ENCODE measurements at places on chromosomes 5 and 9.

DNA sequence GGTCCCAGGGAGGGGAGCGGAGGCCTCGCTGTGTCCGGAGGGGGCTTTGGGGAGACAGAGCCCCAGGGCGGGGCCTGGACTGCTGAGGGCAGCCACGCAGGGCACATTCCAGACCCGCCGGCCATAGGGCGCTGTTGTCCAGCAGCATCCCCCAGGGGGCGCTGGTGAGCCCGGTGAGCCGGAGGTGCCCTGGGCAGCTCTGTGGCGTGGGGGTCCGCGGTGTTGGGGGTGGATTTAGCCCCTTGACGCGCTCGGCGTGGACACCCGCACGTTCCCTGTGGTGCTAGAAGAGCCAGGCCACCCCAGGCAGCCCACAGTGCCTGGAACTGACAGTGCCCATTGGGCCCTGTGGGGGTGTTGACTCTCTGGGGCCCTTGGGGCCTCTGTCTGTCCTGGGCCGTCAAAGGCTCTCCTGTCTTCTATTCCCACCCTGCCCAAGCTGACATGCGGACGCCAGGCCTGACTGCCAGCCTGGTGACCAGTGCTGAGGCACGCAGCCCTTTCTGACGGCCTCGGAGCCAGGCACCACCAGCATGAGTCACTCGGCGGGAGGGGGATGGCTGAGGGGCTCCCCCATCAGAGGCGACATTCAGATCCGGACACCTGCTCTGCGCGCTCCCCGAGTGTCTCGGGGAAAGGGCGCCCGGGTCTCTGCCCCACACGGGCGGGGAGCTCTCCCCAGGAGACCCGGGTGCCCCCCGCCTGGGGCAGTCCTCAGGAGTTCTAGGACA is 23.9 kb downstream of the TPPP start:
- H3K36me3 ChIP-seq = peaks cover 16% of the 10 kb centered on the region
- no peak overlapping the region for H3K27ac ChIP-seq
- peaks cover 23% of the 10 kb centered on the region for H3K4me1 ChIP-seq
- H3K27me3 ChIP-seq = no peaks in the 10 kb centered on the region
- DNase-seq = peak; percentile 45

DNA sequence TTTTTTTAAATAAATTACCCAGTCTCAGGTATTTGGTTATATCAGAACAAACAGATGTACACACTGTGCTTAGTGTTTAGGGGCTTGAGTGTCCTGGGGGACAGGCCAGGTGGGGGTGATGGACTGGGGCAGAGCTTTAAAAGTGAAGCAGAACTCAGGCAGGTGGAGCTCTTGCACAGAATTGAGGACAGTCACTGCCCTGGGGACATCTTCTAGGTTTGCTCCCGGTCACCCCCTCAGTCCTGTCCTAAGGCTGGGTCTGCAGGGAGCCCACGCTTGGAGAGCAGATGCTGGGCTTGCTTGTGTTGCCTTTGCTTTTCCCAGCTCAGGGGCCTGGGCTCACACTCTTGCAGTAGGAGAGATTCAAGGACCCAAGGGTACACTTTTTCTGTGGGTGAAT is 10.8 kb downstream of the GADD45G start:
- DNase-seq = no peak
- H3K27ac ChIP-seq = no peak overlapping the region
- H3K4me1 ChIP-seq = no peaks in the 10 kb centered on the region
- H3K36me3 ChIP-seq = no peaks in the 10 kb centered on the region
- peaks cover 43% of the 10 kb centered on the region for H3K27me3 ChIP-seq

DNA sequence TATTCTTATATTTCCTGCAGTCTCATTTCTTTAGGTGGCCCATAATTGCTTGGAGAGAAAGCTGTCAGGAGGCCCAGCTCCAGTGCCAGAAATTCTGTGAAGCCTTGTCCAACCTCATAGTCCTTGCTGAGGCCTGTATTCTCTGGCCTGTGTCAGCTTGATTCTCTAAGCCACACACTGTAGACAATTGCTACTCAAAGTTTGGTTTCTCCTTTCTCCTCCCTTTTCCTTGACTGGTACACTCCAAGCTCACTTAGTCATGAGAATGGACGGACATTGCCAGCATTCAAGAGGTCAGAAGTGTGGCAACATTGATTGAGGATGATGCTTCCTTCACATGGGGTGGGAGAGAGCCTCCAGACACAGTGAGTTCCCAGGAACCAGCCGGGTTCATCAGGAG is 71.3 kb upstream of the CXCL14 start:
- H3K4me1 ChIP-seq = no peaks in the 10 kb centered on the region
- H3K27ac ChIP-seq = no peak overlapping the region
- H3K27me3 ChIP-seq = peaks cover 29% of the 10 kb centered on the region

DNA sequence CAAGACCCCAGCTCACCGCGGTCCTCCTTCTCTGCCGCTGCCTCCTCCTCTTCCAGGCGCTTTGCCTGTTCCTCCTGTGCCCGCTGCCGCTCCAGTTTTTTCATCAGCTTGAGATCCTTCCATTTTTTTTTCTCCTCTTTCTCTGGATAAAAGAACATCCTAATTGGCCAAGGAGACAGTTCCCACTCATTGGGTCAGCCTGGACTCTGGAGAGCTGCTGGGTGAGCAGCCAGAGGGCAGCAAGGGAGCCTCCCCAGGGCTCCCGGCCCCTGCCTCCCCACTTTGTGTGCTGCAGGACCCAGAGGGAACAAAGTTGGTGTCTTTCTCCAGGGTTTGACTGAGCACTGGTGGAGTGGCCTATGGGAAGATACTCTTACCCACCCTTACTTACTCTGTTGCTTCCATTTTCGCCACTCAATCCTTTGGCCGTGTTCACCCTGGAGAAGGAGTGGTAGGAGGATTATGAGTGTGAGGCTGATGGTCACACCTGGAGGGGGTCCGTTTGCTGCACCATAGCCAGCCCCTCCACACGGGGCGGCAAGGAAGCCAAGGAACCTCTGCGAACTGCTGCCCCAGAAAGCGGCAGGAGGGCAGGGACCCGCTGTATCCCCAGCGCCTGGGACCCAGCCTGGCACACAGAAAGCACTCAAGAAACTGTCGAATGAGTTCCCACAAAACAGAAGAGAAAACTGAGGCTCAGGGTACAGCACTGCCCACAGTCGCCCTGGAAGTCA is 708 bp downstream of the SPOUT1 start:
- H3K27ac ChIP-seq = peak overlapping the region; percentile 93
- H3K4me1 ChIP-seq = peaks cover 20% of the 10 kb centered on the region
- no peaks in the 10 kb centered on the region for H3K27me3 ChIP-seq
- H3K36me3 ChIP-seq = peaks cover 14% of the 10 kb centered on the region
- H3K4me3 ChIP-seq = peak overlapping the region; percentile 97

- H3K36me3 ChIP-seq = no peaks in the 10 kb centered on the region
- H3K27me3 ChIP-seq = no peaks in the 10 kb centered on the region
- no peaks in the 10 kb centered on the region for H3K4me1 ChIP-seq
- no peak overlapping the region for H3K4me3 ChIP-seq
- no peak for DNase-seq
Measured at GRCh38 chr9:13444245-13445102, 165.0 kb upstream of the MPDZ start.

GRCh38 chr9:88750832-88751360 is 215.9 kb downstream of the NXNL2 start:
- H3K4me3 ChIP-seq = no peak overlapping the region
- H3K27ac ChIP-seq = no peak overlapping the region
- H3K36me3 ChIP-seq = no peaks in the 10 kb centered on the region
- no peaks in the 10 kb centered on the region for H3K4me1 ChIP-seq
- no peaks in the 10 kb centered on the region for H3K27me3 ChIP-seq

DNA sequence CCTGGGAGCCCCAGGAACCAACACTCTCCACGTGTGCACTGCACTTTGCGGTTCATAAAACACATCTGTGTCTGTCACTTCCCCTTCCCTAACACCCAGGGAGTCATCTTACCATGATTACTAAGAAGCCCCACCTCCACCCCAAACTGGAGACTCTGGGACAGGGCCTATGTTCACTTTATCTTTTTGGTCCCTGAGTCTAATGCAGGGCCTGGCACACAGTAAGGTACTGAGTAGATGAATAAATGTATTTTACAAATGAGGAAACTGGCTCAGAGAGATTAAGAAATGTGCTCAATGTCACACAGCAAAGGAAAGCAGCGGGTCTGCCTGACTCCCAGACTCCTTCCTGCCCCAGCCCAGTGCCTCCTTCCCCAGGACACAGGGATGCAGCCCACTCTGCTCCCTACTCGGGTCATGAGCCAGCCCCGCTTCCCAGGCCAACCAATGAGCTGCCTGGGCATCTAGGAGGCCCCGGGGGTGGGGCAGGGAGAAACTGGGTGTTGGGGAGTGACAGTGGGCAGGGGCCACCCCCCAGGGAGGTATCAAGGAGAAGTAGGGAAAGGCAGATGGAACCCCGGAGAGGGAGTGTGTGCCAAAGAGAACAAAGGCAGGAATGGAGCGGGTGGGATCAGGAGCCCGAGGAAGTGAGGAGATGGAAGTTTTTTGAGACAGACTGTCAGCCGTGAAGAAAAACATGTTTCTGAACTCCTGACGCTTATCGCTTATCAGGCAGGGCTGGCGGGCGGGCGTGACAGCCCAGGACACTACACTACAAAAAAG is 30.5 kb downstream of the SHB start:
- no peaks in the 10 kb centered on the region for H3K4me1 ChIP-seq
- no peak overlapping the region for H3K4me3 ChIP-seq
- no peak overlapping the region for H3K27ac ChIP-seq
- H3K36me3 ChIP-seq = no peaks in the 10 kb centered on the region

- DNase-seq = peak; percentile 69
- H3K4me3 ChIP-seq = peak overlapping the region; percentile 54
Measured at GRCh38 chr9:105127863-105128220, 116.6 kb upstream of the SLC44A1 start.

DNA sequence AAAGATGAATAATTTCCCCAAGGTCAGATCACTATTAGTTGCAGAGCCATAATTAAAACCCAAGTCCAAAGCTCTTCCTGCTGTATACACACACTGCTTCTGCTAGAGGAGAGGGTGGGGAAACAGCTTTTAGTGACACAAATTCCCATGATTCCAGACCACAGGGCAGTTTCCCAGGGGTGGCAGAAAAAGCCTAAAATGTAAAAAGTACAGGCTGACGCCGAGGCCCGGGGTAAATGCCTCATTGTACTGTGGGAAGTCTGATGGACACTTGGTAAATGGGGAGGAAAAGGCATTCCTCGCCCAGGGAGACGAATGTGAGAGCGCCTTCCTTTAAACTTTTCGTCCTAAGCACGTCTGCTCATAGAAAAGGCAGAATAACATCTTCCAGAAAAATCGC is 65.7 kb downstream of the DENND1A start:
- H3K36me3 ChIP-seq = no peaks in the 10 kb centered on the region
- H3K27me3 ChIP-seq = no peaks in the 10 kb centered on the region
- peaks cover 12% of the 10 kb centered on the region for H3K4me1 ChIP-seq
- no peak for DNase-seq
- no peak overlapping the region for H3K27ac ChIP-seq
- H3K4me3 ChIP-seq = no peak overlapping the region

DNA sequence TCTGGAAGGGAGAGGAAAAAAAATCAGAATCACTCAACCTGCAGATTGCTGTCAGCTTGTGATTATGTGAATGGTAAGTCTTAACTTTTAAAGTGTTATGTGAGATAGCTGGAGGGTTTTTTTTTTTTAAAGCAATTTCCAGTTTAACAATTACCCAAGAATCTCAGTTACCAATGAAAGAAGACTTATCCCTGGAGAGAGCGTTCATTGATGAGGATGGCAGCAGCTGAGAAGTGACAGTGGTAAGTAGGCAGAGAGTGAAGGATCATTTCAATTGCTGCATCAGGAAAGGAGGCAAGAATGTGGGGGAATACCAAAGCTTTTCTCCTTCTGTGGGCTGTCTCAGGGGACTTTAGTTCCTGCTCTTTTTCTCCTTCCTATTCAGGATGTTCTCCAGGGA is 370.2 kb upstream of the C9orf72 start:
- no peak for DNase-seq
- no peak overlapping the region for H3K4me3 ChIP-seq
- no peak overlapping the region for H3K27ac ChIP-seq
- H3K36me3 ChIP-seq = no peaks in the 10 kb centered on the region

DNA sequence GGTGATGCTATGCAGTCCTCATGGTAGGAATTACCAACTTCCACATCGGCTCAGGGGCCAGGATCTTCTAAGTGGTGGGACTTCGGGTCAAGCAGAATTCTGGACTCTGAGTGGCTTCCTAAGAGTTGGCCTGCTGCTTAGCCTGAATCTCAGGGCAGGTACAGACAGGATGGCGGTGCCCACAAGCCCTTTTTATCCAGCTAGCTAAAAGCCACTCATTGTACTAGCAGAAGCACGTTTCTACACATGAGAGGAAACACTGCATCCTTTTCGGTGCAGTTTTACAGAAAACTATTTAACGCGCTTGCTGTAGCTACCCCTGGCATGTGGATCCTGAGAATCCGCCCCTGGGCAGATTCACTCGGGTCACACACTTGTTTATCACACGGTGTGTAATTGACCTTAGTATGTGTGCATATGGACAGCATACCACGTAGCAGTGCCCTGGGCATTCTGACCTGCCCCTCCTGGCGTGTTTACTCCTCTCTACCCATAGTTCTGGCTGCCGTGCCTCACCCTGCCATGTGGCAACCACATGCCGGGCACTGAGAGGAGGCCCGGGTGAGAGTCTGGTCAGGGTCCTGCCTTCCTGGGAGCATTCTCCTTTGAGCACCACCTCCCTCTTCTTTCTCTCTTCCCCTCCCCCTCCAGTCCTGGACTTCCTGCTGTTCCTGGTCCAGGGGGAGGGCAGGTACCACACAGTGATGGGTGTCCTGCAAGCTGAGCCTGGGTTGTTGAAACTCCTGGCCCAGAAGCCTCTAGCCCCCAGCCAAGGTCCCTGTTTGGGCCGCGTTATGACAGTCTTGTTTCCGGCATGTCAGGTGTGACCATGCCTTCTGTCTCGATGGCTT is 65.9 kb downstream of the DAB2IP start:
- H3K36me3 ChIP-seq = no peaks in the 10 kb centered on the region
- no peak for DNase-seq
- H3K4me3 ChIP-seq = no peak overlapping the region
- H3K27me3 ChIP-seq = no peaks in the 10 kb centered on the region

All from central memory CD8-positive, alpha-beta T cell (primary cell).